ENCODE measurements at places on chromosomes 3 and 15.

DNA sequence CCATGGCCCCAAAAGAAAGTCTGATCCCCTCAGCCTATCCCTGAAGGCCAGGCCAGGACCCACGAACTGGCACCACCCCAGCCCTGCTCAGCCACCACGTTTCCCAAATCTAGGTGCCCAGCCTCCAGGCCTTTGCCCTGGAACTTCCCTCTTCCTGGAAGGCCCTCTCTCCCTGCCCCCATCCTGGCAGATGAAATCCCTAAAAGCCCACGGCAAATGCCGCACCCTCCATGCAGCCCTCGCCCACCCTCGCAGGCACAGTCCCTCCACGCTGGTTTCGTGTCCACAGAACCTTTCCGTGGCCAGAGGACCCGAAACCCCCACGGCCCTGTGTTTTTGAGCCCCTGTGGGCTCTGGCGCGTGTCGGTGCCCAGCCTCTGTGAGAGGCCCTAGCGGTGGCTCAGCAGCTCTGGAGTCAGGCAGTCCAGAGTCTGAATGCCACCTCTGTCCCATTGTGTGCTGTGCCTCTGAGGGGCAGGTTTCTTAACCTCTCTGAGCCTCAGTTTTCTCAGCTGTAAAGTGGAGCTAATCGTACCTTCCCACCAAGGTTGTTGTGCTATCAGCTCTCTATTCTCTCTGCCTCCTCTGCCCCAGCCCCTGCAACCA, 138.5 kb upstream of the IQSEC1 start:
- no peak for DNase-seq

DNA sequence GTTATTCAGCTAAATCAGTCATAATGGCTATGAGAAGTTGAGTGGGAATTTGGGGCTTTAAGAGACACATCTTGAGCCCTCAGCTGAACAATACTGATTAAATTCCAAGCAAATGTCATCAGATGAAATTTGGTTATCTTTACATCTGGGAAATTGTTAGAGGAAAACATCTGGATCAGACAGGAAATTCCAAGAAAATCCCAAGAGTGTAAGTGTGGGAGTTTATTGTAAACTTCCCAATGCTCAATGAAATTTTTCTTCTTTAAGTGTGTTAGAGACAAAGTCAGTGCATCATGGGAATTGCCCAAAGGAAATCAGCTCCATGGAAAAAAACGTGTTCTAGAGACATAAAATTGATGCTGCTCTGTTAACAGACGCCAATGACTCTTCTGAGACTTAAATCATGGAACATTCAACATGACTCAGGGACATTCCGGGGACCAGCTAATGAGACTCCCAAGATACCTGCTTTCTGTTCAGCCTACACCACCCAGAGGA, 19.8 kb upstream of the DCLK3 start:
- DNase-seq: no peak

DNA sequence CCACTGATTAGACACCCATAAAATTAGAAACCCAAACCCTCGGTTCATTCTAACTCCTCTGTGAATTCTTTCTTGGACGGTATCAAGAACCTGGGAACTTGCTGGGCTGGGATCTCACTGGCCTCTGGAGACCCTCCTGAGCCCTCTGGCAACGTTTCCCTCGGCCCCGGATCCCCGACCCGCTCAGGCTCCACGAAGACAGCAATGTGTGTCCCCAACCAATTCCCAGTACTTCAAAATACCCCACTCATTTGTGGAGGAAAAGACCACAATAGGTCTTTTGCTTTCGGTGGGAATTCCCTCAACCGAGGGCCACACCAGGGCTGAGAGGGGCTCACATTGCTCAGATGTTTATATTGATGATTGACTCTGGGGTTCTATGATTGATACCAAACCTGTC, 117.9 kb upstream of the PRR20G start:
- DNase-seq: no peak

DNA sequence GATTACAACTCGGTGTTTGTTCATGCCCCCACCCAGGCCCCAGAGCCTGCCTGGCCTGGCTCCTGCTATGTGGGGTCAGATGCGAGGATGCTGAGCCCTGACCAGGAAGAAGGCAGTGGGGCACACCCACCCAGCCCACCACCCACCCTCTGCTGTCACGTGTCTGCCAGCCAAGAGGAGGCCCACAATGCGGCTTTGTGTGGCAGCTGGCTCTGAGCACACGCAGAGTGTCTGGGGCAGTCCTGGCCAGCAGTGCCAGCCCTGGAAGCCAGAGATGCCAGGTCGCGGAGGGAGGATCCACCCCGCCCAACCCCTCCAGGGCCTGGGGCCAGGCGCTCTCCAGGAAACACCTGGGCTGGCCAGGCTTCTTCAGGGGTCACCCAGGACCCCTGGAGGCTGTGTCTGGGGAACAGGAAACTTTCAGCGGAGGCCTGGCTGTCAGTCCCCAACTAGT, 26.4 kb upstream of the KLF13 start:
- DNase-seq: no peak

DNA sequence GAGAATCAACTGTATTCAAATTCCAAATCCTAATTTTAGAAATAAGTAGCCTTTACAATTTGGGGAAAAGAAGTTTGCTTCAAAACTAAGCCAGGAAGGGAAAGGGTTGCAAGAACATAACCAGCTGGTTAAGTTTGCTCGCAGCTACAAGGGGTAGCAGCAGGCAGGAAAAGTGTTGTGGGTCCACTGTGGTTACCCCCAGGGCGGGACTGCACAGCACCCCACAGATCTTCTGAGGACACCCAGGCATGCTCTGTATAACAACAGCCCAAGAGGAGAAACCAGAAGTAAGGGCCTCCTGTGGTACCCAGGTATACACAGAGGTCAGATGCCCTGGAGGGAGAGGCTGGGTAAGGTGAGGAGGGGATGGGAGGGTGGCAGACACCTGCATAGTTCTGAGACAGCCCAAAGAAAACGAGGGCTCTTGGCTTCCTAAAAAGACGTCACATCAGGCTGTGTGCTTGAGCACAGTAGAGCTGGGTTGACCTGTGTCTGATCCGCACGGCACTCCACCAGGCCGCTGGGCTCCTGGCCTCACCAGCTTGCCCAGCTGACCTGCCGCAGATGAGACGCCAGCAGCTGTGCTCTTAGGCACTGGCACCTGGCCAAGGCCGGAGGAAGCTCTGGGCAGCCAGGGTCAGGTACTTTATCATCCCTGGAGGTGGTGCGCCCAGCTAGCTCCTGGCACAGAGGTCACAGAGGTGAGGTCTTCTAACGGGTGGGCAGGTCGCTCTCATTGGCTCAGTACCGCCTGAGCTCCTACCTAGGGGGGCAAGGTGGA, 81.8 kb upstream of the SNRPA1 start:
- no peak for DNase-seq

GRCh38 chr15:96361309-96362010, 31.0 kb downstream of the NR2F2 start:
- no peak for DNase-seq

DNA sequence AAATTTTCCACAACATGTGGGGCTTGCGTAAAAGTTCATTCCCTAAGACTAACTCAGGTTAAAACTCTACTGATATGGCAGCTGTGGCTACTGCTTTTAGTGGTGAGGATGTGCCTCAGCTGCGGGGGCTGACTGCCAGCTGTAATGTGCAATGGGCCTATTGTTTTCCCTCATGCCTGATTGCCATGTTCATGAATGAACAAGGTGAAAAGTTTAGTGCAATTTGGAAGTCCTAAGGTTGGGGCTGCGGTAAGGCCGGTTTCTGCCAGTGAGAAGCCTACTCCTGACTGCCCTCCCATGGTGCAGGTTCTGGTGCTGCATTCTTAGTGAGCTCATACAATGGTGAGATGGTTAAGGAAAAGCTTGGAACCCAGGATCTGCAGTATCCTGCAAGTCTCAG, 10.9 kb upstream of the ALDH1L1 start:
- DNase-seq: no peak

DNA sequence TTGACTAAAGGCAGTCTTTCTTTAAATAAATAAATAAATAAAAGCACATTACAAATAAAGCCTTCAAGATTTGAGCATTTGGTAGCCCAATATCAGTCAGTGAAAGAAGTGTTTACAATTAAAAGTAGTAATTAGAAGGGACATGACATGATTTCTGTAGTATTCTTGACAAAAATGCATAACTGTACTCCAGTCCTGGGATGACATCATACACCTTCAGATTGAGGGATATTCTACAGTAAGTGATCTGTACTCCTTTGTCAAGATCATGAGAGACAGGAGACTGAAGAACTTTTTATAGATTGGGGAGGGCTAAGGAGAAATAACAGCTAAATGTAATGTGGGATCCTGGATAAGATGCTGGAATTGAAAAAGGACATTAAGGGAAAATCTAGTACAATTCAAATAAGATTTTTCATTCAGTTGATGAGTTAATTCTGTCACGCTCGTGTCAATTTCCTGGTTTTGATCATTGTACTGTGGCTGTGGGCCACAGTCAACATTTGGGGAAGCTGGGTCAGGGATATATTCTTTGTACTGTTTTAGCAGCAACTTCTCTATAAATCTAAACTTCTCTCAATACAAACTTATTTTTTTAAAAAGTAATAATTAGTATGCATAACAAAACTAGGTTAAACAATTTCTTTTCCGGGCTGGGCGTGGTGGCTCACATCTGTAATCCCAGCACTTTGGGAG, 314.8 kb downstream of the PTPRG start:
- no peak for DNase-seq

DNA sequence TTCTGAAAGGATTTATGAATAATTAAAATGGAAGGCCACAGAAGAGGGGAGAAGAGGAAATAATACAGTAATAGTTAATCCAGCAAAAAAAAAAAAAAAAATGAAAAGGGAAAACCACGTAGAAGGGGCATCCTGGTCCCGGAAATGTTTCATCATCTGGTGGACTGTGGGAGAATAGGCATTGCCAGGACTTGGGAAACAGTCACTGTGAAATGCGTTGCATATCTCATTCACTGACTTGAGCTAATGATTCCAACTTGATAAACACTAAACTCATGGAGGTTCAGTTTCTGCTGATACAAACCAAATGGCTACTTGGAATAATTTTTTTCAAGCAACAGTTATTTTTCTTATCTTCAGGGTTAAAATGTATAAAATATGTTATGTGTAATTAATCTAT, 3.2 kb downstream of the XCR1 start:
- DNase-seq: no peak

DNA sequence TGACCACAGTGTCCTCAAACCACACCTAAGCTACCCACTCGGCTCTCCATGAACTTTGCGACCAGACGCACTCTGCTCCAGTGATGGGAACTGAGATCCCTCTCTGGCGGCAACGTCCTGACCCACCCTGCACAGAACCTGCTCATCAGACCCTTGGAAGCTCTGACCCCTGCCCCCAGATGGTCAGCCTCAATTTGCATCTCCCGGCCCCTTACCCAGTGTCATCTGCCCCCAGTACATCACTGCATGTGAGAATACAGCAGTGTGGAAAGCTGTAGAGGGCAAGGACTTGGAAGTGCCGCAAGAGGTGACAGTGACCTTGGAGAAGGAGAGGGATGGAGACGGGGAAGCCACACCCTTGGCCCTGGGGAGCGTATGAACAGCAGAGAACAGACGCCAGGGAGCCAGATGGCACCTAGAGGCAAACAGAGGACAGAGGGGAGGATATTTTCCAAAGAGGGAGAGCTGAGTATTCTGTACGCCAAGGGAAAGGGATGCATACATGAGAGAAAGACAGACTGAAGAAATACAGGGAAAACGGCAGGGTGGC, 192.0 kb downstream of the XXYLT1 start:
- DNase-seq: no peak

Data from stimulated activated CD4-positive, alpha-beta T cell treated with anti-CD3 and anti-CD28 coated beads, Interleukin-1b, Interleukin-23, amount 100 ng/mL, for 24 hours (primary cell).